AG10803 (cell line): ENCODE measurements at places on chromosomes 7 and 10.
A peak's percentile ranks its signal among the peaks of the same experiment; 100 is the strongest.

DNA sequence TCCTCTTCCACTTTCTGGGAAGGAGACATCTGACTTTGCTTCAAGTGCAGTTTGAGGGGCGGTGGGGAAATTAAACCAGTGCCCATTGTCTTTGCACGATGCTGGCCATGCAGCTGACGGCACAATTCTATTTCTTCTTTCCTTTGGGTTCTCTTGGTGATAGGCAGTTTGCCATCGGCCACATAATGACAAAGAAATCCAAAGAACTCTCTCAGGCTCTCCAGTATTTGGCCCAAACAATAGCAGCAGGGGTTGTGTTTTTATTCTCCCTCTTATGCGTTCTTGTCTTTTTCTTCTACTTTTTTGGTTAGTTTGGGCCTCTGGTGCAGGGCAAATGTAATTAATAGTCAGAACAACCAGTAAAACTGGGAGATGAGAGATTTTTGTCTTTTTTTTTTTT, 147.0 kb downstream of the EMX2 start:
- DNase-seq, result no peak

DNA sequence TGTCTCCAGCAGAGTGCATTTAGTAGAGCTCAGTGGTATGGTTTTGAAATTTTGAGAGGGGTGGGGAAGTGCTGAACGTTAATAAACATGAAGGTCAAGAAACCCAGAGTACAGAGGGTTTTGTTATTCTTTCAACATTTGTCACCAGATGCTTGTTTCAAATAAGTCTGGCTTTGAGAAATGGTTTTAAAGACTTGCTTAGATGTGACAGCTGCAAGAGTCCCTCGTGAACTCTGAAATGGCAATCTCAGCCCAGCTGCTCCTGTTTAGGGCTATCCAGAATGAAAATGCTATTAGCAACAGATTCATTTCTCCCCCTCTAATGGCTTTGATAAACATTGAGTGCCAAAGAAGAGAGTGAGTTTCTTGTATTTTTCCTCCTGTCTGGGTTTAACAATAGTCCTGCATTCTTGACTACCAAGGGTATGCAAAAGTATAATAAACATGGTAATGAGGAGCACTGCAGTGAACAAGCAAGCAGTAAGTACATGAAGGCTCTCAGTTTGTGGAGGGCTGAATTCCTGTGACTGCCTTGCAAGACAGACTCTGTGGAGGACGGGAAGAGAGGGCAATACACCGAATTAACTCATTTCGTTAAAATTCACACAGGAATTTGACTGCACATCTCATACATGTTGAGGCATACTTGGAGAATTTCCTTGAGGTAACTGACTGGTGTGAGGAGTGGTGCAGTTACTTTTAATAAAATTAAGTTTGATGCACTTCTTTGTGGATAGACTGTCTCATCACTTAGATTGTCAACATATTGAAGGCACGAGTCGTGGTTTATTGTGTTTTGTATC, 490.9 kb downstream of the REEP3 start:
- no peak for DNase-seq

DNA sequence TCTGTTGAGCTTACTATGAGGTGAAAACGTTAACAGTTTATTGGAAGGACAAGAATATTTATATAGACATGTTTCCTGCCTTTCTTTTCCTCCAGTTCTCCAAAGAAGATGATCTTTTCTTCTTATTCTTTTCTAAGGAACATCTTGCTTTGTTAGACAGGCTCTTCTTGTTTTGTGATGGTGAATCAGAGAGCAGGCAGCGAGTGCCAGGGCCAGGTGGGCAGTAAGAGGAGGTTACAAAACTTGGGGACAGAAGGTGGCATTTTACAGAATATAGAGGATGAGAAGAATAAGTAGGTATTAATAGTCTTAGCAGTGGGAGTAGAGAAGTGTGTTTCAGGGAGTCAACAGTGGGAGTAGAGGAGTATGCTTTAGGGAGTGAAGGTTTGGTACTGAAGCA, 223.6 kb downstream of the ARL4A start:
- DNase-seq, result no peak

DNA sequence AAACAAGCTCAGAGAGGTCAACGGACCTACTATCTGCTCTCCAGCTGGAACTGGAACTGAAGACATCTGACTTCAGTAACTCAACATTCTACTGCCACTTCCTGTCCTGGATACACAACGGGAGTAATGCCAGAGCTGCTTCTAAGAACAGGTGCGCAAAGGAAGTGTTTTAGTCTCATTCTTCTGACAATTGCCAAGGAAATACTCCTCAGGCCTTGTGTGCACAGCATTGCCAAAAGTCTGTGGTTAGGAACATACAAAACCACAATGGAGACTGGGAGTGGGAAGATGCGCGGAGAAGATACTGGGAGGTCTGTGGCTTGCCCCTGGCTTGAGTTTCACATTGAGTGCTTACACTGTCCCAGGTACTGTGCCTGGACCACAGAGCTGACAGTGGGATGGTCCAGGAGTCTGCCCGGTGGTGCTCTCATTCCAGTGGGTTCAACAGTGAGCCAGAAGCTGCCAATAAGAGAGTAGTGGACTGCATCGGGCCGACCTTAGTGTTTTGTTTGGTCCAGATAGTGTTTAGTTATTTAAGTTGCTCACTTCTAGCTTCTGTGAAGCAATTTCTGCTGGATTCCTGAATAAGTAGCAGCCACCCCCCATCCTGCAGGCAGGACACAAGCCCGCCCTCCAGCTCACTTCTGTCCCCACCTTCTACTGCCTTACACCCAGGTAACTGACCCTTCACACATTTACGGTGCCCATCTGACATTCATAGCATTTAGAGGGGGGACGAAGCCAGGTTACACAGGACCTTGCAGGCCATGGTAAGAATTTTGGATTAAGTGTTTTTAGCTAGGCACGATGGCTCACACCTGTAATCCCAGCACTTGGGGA, 10.3 kb downstream of the TBL2 start:
- peak; percentile 23 for DNase-seq

GRCh38 chr7:98357751-98358161, 43.1 kb downstream of the BAIAP2L1 start:
- DNase-seq, result peak; percentile 74

DNA sequence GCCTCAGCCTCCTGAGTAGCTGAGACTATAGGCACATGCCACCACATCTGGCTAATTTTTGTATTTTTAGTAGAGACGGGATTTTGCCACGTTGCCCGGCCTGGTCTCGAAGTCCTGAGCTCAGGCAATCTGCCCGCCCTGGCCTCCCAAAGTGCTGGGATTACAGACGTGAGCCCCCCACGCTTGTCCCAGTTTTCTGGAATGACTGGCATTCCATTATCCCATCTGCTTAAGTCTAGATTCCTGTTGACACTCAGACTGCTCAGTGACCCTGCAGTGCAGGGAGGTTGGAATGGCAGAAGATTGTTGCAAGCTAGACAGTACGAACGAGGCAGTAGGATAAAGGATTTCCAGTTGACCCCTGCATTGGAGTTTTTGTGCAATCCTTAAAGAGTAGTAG, 135.1 kb upstream of the NPS start:
- no peak for DNase-seq

- DNase-seq, result peak; percentile 7
These were observed 35.1 kb downstream of the SMNDC1 start for GRCh38 chr10:110269374-110270318.

DNA sequence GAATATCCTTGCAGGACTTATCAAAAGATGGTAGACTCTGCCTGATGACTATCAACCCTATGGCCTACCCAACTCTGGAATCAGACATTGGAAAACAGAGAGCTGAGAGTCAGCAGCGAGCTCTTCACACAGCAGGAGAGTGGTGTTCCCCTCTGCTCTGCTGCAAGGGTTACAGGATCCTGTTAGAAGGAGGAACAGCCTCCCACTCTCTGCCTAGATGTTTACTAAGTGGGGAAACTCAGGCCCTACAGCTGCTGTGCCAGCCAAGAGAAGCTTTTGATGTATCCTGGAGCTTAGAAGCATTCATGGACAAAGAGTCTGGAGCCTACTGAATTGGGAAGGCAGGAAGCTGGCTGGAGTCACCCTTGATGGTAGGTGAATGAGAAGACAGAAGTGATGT, 104.6 kb downstream of the ABLIM1 start:
- DNase-seq, result no peak

DNA sequence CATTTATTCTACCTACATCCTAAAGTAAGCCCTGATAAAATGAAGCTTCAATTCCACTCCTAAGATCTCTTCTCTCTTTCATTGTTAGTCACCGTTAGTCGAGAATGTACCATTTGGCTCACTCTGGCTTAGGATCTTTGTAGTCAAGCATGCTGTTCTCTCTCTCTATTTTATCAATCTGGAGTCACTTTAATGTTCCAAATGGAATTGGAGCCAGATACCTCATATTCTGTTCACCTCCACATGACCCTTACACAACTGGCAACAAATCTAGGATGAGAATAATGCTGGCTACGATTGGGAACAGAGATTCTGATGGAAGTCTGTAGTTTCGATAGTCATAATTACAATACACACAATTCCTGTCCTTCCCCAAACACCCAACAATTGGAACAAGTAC, 213.7 kb downstream of the TWIST1 start:
- peak; percentile 50 for DNase-seq

GRCh38 chr7:132450188-132450587, 126.1 kb downstream of the PLXNA4 start:
- no peak for DNase-seq

- DNase-seq, result no peak
These were observed 14.7 kb downstream of the EBF3 start for GRCh38 chr10:129949411-129949810.

GRCh38 chr10:36872702-36873393, 252.6 kb upstream of the ANKRD30A start:
- no peak for DNase-seq
